IMR-90 (cell line): ENCODE measurements at places on chromosomes 12 and 14. TPM values are rescaled to one million over a fixed set of nuclear protein-coding genes. Genes with fewer than 3 reads are reported as not detected.

DNA sequence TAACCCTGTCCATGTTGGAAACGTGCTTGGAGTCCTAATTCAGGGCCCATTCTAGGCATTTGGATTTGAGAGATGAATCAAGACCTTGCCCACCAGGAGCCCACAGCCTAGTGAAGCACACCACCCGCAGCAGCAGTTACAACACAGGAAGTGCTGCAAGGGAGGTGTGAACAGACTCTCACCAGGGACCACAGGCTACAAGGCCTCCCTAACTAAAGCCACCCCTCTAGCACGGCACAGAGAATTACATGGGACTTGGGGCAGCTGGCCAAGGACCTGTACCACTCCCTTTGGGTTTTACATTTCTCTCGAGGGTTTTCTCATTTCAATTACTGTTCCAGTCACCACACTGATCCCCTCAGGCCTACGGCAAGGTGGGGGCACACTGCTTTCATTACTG is 49.5 kb upstream of the FOXN3 start:
- no peak for DNase-seq

DNA sequence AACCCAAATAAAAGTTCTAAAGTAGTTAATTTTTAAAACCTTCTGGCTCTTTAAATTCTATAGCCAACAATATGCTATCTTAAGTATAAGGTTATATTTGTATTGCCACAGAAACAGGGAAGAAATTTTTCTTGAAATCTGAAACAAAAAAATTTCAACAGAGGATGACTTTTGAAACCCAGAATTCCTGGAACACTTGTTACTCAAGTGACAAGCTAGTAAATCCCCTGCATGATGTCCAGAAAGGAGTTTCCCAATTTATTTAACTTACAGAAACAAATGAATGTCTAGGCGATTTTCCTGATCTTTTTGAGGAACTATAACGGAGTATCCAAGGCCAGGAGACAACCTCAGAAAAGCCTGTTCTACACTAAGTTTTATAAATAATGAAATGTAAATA is 69.6 kb downstream of the SLC41A2 start:
- DNase-seq, result no peak

- DNase-seq, result no peak
Observed at GRCh38 chr12:95343461-95344230, 126.0 kb downstream of the VEZT start.

DNA sequence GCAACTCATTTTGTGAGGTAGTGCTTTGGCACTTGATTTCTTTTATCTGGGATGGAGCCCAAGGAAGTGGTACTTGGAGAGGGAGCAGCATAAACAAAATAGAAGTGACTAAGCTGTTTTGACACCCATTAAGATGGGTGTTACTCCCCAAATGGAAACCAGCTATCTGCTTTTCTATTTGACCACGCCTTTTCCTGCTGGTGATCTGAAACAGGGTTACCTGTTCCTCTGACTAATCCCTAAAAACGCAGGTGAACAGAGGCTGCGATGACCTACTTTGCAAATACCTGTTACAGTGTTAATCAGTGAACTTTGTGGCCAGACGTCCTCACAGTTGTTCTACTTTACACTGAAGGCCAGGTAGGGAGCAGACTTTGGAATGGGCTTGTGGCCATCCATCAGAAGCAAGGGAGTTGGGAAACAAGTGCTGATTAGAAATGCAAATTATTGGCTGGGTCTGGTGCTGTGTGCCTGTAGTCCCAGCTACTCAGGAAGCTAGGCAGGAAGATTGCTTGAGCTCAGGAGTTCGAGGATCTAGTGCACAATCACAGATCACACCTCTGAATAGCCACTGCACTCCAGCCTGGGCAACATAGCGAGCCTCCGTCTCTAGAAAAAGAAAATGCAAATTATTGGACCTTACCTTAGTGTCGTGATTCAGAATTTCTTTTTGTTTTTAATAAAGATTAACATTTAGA is 58.3 kb upstream of the HECTD1 start:
- peak; percentile 30 for DNase-seq

The TAS2R42 gene
- not detected in 2 replicates for total RNA-seq

- no peak for DNase-seq
Observed at GRCh38 chr12:109702111-109702841, 11.3 kb upstream of the FAM222A start.

DNA sequence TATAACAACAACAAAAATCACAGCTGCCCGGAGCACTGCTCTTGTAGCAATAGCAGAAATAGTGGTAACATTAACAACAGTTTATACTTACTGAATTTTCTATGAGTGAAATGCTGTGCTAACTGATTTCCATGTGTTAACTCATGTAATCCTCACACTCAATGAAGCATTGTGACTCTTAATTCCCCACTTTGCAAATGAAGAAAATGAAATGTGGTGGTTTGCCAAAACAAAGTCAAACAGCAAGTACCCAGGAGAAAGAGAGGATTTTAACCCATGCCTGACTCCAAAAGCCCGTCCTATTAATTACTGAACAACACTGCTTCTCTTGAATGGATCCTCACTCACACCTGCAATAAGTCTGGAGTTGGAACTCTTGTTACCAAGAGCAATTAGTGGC is 123.5 kb downstream of the MED13L start:
- DNase-seq, result no peak

- DNase-seq, result no peak
Observed at GRCh38 chr12:13592063-13592942, 389.1 kb downstream of the GRIN2B start.
